Fibroblast of the aortic adventitia (primary cell): ENCODE measurements at places on chromosomes 2 and 18. TPM values are rescaled to one million over a fixed set of nuclear protein-coding genes. Genes with fewer than 3 reads are reported as not detected.

Gene SULT1C2
- total RNA-seq: 0.27 and 2.6 TPM in 2 replicates

Gene REG1B
- not detected in 2 replicates for total RNA-seq

Gene GALNT5
- 11.4 and 38.3 TPM in 2 replicates for total RNA-seq

Gene ALLC
- not detected in 2 replicates for total RNA-seq

Gene ALPI
- not detected in 2 replicates for total RNA-seq

Gene TUBA4B
- not detected in 2 replicates for total RNA-seq

Gene GPR35
- total RNA-seq: 0.09 and 0.25 TPM in 2 replicates

Gene GRP
- not detected in 2 replicates for total RNA-seq

Gene OTX1
- total RNA-seq: 0.27 and 0.57 TPM in 2 replicates

Gene KRTCAP3
- not detected in 2 replicates for total RNA-seq

Gene NAT8
- not detected in 2 replicates for total RNA-seq

Gene NOL4
- not detected in 2 replicates for total RNA-seq

Gene CCDC68
- 0.16 and 7.4 TPM in 2 replicates for total RNA-seq

Gene AGXT
- total RNA-seq: not detected in 2 replicates

Gene CD8B2
- not detected in 2 replicates for total RNA-seq

Gene GULP1
- total RNA-seq: 30.5 and 42.7 TPM in 2 replicates

Gene ASB1
- total RNA-seq: 18.5 and 45.5 TPM in 2 replicates

Gene MAP3K19
- not detected in 2 replicates for total RNA-seq

Gene CYTIP
- total RNA-seq: 0.82 and 1.4 TPM in 2 replicates
